GM04503 (cell line): ENCODE measurements at places on chromosomes 1 and 21.
A peak's percentile ranks its signal among the peaks of the same experiment; 100 is the strongest.

DNA sequence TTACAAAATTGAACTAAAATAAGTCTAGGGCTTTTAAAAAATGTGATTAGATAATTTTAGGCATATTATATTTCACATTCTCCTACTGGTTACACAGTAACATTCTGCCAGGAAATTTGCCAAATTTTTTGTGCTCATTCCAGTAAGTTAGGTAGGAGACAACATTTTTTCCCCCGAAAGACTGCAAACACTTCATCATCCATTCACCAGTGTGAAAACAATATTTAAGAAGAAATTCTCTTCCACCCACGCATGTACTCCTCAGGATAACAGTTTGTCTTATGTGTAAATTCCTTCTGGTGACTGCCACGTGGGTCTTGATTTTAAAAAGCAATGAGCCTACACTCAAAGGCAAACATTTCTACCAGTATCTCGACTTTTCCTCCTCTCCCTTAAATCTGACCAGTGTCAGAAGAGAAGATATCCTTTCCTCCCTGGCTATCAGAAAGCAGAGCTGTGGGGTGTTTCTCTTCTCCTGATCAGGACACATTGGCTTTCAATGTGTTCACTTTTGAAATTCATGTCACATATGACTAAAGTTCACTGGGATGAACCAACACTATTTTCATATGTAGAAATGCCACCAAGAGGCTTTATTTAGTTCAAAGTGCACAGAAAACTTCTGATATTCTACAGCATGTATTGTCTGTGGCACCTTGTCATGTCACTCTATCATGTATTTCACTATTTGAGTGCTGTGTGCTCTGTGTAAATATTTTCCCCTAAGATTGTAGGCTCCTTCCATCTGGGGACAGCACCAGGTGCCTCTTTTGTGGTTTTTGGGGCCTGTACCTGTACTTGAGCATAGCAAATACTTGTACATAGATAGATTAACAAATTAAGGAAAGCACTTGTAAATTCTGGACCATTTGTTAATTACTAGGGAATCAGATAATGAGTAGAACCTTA lies 38.6 kb downstream of the LHX9 start:
- DNase-seq, result peak; percentile 31

GRCh38 chr1:113388621-113389358 lies 1.5 kb upstream of the MAGI3 start:
- DNase-seq, result no peak

- no peak for DNase-seq
Observed at GRCh38 chr1:165857046-165857801, 29.8 kb downstream of the UCK2 start.

DNA sequence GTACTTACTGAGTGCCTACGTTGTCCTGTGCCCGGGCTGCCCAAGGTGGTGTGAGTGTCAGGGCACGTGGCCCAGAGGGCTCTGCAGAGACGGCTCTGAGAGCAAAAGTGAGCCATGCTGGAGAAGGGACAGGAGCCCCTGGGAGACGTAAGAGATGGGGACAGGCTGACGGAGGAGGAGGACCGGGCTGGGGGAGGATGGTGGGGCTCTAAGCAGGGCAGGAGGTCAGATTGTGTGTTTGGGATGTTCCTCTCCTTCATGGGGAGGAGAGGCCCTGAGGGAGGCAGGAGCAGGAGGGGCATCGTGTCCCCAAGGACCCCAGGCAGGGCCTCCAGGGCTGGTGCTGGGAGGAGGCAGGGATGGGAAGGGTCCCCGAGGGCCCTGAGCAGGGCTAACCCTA lies 158.9 kb downstream of the PCBP3 start:
- no peak for DNase-seq

DNA sequence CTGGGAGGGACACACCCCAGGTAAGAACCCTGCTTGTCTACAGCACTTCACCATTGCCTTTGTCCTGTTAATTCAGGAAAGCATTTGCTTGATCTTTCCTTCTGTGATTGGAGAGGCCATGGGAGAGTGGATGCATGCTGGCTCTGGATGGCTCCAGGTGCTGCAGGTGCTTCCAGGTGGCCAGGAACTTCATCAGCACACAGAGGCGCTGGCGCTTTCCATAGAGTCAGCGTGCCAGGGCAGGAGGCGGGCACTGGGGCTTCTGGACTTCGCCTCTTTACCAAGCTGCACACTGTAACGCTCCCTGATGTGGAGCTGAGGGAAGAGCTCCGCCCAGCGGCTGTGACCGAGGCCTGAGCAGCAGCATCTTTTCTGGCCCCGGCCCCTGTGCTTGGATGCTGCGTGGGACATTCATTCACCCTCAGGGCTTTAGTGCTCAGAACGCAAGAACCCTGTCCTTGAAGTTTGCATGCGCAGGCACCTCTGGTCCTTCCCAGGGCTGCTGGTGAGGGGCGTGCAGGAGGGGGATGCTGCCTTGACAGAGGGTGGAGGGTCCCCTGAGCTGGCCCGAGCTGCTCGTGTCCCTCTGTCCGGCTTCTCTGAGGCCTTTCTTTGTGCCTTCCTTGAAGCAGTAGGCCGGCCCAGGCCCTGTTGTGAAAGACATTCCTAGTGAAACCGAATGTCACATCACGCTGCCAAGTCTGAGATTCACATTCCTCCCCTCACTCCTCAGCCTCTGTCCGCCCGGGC lies 1.6 kb upstream of the MX2 start:
- DNase-seq, result no peak

GRCh38 chr1:43134068-43134467 lies 38.0 kb downstream of the EBNA1BP2 start:
- no peak for DNase-seq

DNA sequence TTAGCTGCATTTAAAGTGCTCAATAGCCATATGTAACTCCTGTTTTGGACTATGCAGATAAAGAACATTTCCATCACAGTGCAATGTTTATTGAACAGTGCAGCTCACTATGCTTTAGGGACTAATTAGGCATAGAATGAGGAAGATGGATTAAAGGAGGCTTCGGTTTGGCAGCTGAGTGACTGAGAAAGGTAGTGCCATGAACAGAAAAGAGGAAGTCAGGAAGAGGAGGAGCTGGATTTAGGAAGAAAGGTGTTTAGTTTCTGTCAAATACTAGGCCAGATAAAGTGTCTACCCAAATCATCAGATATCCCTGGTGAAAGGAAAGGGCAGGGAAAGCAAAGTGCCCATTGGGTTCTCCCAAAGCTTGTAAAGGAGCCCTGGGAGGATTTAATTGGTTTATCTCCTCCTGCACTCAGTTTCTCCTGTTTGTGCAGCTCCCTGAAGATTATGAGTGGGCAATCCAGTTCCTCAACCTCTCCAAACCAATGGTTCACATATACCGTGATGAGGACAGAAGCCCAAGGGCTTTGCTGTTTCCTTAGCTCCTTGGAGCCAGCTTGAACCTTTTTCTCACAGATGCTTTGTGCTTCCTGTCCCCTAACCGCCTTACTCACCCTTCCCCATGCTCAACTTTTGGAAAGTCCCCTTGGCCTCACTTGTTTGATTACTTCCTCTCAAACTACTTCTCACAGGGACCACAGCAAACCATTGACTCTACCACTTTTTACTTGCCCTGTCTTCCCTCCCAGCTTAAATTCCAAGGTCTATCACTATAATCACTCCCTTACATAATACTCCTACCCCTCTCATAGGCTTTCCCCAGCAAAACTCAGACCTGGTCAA lies 3.5 kb upstream of the RAP1A start:
- no peak for DNase-seq

DNA sequence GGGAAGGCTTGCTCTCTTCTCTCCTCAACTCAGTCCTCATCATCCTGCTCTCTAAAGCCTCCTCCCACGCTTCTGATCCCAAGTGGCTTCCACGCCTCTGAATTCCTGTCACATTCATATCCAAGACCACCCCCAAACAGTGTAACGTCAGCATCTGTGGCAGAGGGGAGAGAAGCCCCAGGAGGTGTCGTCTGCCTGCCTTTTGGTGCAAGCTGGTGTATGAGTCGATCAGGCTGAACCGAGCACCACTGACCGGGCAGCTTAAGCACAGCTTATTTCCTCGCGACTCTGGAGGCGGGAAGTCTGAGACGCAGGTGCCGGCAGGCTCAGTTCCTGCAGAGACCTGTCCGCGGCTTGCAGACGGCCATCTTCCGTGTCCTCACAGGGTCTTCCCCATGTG lies 123.8 kb upstream of the RAB4A start:
- no peak for DNase-seq

GRCh38 chr1:18932387-18932786 lies 24.1 kb downstream of the IFFO2 start:
- no peak for DNase-seq

- DNase-seq, result no peak
Observed at GRCh38 chr1:163836481-163836880, 514.7 kb downstream of the NUF2 start.

- no peak for DNase-seq
Observed at GRCh38 chr21:26847002-26847401, 1.8 kb upstream of the ADAMTS1 start.

- no peak for DNase-seq
Observed at GRCh38 chr1:48371598-48371997, 100.4 kb downstream of the SPATA6 start.

- no peak for DNase-seq
Observed at GRCh38 chr21:31278511-31279130, 65.4 kb downstream of the TIAM1 start.

DNA sequence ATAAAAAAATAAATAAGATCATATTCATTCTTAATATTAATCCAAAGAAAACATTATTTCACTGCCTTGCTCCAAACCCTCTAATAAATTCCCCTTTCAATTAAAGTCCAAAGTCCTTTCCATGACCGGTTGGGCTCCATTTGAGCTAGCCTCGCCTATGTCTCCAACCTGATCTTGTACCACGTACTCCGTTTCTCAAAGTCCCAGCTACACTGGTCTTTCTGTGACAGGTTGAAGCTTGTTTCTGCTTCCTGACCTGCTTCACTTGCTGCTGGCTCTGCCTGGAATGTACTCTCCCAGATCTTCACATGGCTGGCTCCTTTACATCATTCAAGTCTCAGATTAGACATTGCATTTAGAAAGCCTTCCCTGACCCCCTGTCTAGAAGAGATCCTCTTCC lies 16.4 kb downstream of the RPL5 start:
- DNase-seq, result no peak

DNA sequence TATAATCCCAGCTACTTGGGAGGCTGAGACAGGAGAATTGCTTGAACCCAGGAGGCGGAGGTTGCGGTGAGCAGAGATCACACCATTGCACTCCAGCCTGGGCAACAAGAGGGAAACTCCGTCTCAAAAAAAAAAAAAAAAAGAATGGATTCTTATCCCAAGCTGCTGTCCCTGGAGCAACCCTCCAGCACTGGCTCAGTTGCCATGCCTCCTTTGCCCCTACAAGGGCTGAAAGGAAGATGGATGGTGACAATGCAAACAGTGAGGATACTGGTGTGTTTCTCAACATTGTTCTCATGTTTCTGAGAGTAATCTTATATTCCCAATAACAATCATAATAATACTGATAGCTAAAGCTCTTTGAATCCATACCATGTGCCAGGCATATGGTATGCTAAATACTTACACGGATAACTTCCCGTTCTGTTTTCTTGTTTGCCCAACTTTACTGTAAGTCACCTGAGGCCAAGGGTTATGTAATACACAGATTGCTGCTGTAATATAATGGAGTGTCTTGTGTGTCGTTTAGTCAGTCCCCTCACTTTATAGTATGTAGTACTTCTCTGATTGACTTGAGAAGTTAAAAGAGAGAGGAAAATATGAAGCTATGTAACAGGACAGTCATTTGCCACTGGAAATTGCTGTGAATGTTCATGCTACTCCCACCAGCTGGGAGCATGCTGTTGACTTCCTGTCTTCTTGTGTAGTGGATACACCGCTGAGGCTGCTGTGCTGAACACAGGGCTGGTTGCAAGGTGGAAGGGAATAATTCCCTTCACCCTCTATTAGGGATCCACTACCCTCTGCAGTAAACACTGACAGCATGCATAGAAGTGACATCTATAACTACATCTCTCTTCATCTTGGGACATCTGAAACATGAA lies 153.6 kb downstream of the CNIH3 start:
- no peak for DNase-seq

DNA sequence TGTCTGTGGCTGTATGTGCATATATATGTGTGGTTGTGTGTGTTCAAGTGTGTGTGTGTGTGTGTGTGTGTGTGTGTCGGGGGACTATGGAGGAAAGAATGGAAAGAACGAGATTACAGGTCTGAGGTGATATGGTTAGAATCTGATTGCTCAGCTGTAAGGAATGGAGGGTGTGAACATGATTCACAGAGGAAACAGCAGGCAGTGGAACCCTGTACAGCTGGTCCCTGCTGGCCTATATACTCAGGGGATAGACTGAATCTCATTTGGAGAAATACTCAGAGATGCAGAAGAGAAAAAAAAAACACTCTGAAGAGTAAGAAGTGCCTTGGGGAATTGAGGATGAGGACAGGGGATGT lies 180.1 kb upstream of the ESRRG start:
- no peak for DNase-seq

DNA sequence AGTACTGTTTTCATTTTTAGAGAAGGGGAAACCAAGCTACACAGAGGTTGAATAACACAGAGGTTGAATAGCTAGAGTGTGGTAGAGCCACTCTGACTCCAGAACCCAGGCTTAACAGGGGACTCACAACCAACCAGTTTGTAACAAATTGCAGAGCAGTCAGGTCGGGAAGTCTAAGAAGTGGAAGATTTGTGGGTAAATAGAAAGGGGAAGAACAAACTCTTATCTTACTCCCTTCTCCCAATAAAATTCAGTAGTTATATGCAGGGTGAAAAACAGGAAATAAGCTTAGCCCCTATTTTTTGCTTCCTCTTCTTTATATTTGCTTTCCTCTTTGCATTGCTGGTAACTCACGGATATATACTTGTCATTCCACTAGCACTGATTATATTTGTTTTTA lies 23.2 kb downstream of the CDC42 start:
- DNase-seq, result no peak

GRCh38 chr1:70891051-70891843 lies 156.4 kb downstream of the PTGER3 start:
- DNase-seq, result no peak

GRCh38 chr21:14271641-14272040 lies 55.7 kb downstream of the RBM11 start:
- DNase-seq, result no peak

- DNase-seq, result no peak
Observed at GRCh38 chr1:45243476-45244343, 37.3 kb upstream of the ZSWIM5 start.

- peak; percentile 42 for DNase-seq
Observed at GRCh38 chr1:154730259-154730658, 122.3 kb upstream of the ADAR start.

- no peak for DNase-seq
Observed at GRCh38 chr1:96845464-96845863, 123.9 kb downstream of the PTBP2 start.
